ENCODE measurements at places on chromosomes 11 and 22. TPM values are rescaled to one million over a fixed set of nuclear protein-coding genes. Genes with fewer than 3 reads are reported as not detected.

GRCh38 chr22:32809786-32810554 lies 8.5 kb downstream of the TIMP3 start:
- H3K27me3 ChIP-seq: no peaks in the 10 kb centered on the region
- H3K4me1 ChIP-seq: peaks cover 28% of the 10 kb centered on the region
- no peak for DNase-seq
- peaks cover 56% of the 10 kb centered on the region for H3K36me3 ChIP-seq
- H3K27ac ChIP-seq: peak overlapping the region; percentile 27

DNA sequence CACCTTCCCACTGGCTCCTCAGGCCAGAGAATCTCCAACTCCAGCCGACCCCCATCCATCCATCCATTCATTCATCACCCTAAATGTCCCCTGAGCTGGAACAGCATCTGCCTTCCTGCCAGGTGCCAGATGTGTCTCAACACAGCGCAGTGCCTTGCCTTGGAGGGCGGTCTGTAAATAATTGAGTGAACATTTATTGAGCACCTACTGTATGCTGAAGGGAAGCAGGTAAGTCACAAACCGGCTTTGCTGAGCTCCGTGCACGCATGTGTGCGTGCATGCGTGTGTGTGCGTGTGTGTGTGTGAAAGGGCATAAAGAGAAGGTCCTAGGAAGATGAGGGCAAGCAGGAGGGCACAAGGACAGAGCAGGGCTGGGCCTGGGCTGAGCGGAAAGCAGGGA lies 10.2 kb downstream of the KCNJ4 start:
- H3K4me1 ChIP-seq: no peaks in the 10 kb centered on the region
- H3K36me3 ChIP-seq: no peaks in the 10 kb centered on the region
- no peak for DNase-seq
- peaks cover 30% of the 10 kb centered on the region for H3K27me3 ChIP-seq

- no peak for DNase-seq
- H3K27ac ChIP-seq: no peak overlapping the region
- no peaks in the 10 kb centered on the region for H3K36me3 ChIP-seq
- peaks cover 22% of the 10 kb centered on the region for H3K4me1 ChIP-seq
- H3K4me3 ChIP-seq: peak overlapping the region; percentile 83
- no peaks in the 10 kb centered on the region for H3K27me3 ChIP-seq
These were observed 1.2 kb upstream of the FAR1 start for GRCh38 chr11:13667245-13667644.

DNA sequence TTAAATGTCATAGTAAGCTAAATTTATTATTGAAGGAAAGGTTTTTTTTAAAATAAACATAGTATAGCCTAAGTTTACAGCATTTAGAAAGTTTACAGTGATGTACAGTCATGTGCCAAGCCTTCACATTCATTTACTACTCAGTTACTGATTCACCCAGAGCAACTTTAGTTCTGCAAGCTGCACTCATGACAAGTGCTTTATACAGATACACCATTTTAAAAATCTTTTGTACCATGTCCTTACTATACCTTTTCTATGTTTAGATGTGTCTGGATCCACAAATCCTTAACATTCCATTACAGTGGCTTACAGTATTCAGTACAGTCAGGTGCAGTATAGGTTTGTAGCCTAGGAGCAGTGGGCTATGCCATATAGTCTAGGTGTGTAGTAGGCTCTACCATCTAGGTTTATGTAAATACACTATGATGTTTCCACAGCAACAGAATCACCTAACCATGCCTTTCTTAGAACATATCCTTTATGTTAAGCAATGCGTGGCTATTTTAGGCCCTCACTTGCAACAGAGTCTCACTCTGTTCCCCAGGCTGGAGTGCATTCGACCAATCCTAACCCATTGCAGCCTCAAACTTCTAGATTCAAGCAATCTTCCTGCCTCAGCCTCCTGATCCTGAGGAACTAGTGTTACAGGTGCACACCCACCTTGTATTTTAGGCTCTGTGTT lies 79.5 kb upstream of the SLC25A18 start:
- no peaks in the 10 kb centered on the region for H3K36me3 ChIP-seq
- H3K4me1 ChIP-seq: no peaks in the 10 kb centered on the region
- H3K27me3 ChIP-seq: no peaks in the 10 kb centered on the region
- H3K4me3 ChIP-seq: no peak overlapping the region
- DNase-seq: no peak
- H3K27ac ChIP-seq: no peak overlapping the region

Gene SCGB1C1
- total RNA-seq: not detected

Gene LDHAL6A
- not detected for total RNA-seq

Gene SYT8
- total RNA-seq: 0.59 TPM

Gene GGTLC2
- total RNA-seq: not detected

Gene APOBEC3A
- not detected for total RNA-seq

GRCh38 chr11:132056689-132057088 lies 686.3 kb downstream of the NTM start:
- H3K4me1 ChIP-seq: peaks cover 96% of the 10 kb centered on the region
- no peak for DNase-seq
- no peaks in the 10 kb centered on the region for H3K27me3 ChIP-seq
- H3K4me3 ChIP-seq: peak overlapping the region; percentile 2

Data from osteoblast (primary cell).